ENCODE measurements at places on chromosomes 2 and 18.

DNA sequence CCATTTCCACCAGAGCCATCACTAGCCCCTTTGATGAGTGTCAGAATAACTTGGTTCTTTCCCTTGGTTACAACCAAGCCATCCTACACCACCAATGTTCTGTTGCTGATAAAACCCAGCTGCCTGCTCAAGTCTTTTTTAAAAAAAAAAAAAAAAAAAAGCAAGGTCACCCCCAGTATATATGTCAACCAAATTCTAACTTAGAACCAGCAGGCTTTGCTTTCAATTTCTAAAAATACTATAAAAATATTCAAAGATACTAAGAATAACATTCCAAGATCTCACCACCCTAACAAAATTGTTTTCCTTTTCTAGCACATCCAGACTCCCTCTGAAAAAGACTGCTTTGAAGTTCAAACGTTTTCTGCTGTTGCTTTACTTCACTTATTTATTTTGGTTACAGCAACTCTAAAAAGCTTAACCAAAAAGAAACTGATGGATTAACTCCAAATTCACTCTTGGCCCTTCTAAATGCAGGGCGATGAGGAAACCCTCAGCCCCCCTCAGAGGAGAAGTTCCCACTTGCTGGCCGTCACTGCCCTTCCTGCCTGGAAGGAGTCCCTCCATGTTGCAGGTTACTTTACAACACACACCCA, 10.9 kb downstream of the UXS1 start:
- no peak for DNase-seq

DNA sequence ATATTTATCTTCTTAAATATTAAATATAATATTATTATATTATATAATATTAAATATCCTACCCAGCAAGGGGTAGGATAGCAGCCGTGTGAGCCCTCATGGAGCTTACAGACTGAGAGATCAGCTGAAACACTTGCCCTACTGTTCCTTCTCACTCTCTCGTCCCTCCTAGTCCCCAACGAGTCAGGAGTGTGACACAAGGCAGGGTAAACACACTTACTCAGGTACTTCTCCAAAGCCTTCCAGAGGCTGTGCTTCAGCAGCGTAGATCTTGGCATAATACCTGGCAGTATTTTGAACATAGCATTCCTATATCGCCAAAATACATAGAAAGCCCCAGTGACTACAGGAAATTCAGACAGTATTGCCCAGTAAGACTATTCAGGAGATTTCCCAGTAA, 114.1 kb downstream of the ALPK2 start:
- no peak for DNase-seq

- no peak for DNase-seq
Observed at GRCh38 chr2:239666855-239667376, 266.1 kb upstream of the HDAC4 start.

DNA sequence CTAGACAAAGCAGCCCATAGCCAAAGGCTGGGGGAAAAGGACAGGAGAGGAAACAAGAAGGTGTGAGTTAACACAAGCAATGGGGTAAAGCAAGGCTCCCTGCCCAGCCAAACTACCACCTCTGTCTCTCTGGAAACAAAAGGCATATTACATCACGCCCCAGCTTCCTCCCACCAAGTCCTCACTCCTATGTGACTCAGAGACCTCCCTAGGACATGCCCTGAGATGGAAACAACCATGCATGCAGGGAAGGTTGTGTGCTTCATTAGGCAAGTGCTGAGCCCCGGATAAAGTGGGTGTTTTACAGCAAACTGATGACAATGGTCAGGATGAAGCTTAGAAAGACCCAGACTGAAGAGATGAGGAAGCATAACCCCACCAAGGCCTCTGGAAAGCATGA, 9.0 kb upstream of the ATRAID start:
- DNase-seq: no peak

DNA sequence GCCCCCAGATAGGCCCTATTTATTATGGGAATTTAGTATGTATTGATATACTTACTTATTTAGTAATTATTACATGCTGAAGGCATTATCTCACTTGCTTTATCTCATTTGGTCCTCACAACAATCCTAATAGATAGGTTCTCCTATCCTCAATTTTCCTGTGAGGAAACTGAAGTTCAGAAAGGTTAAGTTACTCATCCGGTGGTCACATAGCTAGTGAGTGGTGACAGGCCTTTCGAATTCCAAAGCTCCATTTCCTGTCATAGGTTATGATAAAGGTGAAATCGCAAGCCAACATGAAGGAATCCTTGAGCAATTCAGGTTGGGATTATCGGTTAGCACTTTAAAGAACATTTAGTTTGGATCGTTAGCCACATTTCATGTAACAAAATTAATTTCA, 33.3 kb downstream of the NAB1 start:
- no peak for DNase-seq

DNA sequence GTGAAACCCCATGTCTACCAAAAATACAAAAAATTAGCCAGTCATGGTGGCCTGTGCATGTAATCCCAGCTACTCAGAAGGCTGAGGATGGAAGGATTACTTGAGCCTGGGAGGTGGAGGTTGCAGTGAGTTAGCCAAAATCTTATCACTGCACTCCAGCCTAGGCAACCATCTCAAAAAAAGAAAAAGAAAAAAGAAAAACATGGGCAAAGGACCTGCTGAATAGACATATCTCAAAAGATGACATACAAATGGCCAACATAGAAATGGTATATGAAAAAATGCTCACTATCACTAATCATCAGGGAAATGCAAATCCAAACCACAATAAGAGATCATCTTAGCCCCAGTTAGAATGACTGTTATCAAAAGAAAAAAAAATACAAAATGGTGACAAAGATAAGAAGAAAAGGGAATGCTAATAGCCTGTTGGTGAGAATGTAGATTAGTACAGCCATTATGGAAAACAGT, 1.4 kb upstream of the TGOLN2 start:
- DNase-seq: no peak

DNA sequence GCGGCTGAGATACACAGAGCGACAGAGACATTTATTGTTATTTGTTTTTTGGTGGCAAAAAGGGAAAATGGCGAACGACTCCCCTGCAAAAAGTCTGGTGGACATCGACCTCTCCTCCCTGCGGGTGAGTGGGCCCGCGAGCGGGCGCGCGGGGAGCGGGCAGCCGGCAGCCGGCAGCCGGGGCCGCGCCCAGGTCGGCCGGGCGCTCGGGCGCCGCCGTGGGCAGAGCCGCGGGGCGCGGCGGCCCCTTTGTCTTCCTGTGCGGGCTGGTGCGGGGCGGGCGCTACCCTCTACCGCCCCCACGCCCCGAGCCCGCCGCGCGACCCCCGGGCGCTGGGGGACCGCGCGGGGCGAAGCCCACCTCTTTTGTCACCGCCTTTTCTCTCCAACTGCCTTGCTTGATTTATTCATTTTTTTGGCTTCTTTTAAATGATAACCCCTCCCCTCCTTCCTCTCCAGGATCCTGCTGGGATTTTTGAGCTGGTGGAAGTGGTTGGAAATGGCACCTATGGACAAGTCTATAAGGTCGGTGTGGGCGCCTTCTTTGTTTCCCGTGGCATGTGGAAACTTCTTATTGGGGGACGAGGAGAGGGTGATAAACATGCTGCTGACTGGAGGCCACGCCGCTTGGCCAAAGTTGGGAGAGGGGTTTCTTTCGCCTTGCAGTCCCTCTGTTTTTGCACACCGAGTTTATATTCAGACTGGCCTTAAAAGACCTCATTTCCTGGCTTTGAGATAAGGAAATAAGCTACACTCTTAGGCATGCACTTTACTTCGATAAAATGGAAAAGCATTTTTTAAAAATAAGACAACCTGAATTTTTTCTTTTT, 722 bp downstream of the MAP4K4 start:
- DNase-seq: peak; percentile 30

DNA sequence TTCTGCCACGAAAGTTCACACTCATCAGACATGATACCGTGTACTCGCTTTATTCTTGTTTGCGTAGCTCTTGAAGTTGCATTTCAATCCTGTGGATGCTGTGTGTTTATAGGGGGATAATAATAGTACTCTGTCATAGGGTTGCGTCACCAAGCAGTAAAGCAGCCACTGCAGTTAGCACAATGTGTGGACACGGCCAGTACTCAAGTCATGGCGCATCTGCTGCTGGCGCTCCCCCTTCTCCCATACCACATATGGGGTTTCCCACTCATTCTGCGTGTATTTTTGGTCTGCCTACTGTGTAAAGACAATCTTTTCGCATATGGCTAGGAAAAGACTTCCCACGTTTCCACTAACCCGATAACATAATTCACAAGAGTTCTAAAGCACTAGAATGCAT, 2.1 kb upstream of the ZBTB14 start:
- DNase-seq: no peak

- no peak for DNase-seq
Observed at GRCh38 chr2:238296638-238297457, 8.4 kb upstream of the PER2 start.

GRCh38 chr2:121902171-121902591, 146.7 kb downstream of the TSN start:
- DNase-seq: no peak

- DNase-seq: no peak
Observed at GRCh38 chr2:135844301-135844895, 7.4 kb upstream of the LCT start.

DNA sequence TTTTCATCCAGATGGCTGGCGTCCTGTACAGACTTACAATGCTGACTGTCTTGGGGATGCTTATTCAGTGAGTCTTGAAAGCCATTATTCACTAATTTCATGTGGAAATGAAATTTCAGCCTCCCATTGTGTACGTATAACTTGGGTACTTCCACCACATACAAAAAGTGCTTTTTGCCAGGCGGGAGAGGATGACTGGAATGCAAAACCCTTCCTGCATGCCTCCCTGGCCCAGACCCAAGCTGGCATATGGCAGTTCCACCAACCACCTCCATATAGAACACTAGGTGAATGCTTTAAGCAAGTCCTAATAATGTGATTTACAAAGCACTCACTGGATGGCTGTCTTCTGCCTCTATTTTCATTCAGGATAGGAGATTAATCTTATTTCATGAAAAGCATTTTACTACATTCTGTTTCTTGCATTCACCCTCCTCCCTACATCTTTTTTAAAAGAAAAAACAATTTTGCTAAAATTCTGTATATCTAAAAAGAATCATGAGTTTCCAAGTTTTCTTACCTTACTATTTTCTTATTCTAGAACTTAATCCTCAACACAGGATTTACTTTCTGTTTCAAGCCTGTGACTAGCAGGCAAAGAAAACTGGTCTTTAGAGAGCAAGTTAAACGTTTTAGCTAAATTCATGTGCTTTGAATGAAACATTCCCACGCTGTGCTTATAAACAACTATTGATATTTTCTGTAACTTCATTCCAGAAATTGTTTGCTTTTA, 327.6 kb downstream of the NCKAP5 start:
- no peak for DNase-seq

DNA sequence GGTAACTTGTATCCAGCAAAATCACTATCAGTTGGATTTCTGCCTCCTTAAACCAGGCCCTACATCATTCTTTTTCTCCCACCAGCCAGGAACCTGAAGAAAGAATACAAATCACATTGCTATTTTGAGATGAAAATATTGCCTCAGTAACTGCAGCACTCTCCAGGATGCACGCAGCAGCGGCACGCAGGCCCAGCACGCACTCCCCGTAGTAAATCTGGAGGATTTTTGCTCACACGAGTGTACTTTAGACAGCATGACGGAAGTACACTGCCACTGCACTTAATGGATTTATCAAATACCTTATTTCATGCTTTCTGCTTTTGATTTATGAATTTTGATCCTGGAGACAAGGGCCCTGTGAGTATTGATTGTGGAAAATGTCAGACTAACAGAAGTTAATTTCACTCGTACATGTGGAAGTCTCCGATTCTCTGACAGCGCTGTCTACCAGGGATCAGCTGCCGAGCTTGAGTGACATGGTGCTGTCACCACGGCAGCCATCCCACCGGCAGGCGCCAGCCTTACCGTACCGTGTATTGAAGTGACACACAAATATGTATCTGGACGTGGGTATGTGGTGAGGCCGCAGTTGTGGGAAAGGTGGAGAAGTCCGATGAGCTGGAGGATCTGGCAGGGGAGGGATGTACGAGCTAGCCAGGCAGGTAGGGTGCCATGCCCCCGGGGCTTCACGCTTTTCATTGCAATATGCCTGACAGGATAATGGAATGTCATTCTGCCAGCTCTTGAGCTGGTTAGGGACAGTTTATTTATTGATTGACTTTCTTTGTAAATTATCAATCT, 863.7 kb downstream of the GALR1 start:
- no peak for DNase-seq

DNA sequence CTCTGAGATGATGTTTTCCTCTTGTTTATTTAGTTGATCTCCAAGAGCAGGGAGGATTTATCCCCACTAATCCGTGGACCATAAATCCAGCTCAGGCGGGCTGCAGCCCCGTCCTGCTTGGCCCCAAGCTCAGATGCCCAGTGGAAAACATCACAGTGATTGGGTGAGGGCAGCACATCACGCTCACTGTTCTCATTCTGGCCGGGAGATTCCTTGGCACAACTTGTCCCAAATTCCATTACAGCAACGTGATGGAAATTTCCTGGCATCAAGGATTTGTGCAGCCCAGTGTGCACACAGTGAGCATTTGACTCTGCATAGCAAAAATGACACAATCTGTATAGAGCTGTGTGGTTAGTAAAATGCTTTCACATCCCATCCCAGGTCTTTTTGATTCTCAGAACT, 96.8 kb downstream of the VAPA start:
- no peak for DNase-seq

DNA sequence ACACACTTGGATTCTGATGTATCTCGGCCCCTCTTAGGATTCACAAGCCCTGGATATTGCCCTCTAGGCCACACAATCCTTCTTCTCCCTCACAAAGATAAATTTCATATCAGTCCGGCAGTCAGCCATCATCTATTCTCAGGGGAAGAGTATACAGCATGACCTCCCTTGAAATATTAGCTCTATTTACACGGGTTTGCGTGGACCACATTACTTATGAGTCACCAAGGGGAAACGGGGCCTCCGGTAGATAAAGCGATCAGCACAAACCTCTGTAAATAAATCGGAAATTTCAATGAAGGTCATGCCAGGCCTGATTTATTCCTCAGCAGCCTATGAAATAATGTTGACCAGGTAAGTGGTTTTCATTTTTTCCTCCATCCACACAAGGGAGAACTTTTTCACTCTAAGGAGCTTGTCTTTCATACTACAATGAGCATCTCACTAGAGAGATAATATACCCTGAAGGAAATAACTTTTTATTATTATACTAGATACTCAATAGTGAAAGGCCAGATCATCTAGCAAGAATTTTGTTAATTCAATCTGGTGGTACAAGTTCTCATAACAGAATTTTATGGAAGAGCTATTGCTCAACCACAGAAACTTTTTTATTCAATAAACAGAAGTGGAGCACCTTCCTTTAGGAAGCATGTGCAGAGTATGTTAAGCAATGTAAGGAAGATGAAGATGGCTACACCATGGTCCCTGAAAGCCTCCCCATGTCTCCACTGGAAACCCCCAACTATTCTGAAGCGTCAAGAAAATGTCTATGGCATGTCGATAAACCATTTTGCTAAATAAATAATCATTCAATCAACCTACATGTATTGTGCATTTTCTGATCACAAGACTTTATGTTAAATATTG, 125.2 kb upstream of the PIK3C3 start:
- DNase-seq: no peak

- no peak for DNase-seq
Observed at GRCh38 chr2:240960971-240961876, 37.2 kb upstream of the SNED1 start.

Data from GM06990 (cell line).